MCF 10A (cell line): ENCODE measurements at places on chromosomes 16 and 17. TPM values are rescaled to one million over a fixed set of nuclear protein-coding genes. Genes with fewer than 3 reads are reported as not detected.

The ITGAE gene
- 23.8 and 26.6 TPM in 2 replicates for total RNA-seq

The CSH2 gene
- total RNA-seq, result not detected in 2 replicates

DNA sequence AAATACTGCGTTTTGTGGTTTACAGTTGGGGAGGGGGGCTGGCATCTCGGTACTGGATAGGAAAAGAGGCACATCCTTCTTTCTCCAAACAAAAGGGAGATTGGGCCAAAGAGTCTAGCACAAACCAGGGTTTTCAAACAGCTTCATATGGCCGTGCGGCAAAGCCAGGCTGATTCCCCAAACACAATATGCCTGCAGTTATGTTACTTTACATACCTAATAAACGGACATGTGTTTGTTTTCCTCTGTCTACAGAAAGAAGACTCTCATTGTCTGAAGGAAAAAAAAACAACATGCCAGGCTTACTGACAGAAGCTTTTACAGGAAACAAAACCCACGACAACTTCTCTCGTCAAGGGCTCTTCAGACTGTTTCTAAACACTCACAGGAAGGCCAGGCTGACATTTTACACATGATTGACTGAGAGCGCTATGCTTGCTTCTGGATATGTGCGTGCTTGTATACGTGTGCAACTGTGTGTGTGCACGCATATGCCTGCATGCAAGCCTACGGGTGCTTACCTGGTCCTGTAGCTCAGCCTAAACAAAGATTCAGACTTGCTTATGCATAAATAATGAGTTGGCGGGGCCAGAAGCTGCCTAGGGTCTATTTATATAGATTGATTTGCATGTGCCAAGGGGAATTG lies 461.0 kb upstream of the C16orf82 start:
- no peak for DNase-seq

DNA sequence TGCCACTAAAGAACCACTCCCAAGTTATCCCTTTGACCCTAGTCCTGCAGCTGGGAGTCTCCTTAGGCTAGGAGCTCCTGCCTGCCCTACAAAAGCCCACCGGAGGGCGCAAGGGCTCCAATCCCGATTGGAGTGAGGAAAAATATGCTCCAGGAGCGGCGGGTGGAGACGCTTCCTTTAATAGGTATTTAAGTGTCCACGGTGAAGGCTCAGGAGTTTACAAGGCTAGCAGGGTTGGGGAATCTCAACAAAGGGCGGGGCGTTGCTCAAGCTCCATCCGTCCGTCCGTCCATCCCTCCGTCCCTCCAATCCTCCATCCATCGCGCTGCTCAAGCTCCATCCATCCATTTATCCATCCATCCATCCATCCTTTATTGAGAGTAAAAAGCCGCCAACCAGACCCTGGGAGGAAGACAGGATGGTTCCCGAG lies 556 bp upstream of the SPNS1 start:
- peak; percentile 71 for DNase-seq

DNA sequence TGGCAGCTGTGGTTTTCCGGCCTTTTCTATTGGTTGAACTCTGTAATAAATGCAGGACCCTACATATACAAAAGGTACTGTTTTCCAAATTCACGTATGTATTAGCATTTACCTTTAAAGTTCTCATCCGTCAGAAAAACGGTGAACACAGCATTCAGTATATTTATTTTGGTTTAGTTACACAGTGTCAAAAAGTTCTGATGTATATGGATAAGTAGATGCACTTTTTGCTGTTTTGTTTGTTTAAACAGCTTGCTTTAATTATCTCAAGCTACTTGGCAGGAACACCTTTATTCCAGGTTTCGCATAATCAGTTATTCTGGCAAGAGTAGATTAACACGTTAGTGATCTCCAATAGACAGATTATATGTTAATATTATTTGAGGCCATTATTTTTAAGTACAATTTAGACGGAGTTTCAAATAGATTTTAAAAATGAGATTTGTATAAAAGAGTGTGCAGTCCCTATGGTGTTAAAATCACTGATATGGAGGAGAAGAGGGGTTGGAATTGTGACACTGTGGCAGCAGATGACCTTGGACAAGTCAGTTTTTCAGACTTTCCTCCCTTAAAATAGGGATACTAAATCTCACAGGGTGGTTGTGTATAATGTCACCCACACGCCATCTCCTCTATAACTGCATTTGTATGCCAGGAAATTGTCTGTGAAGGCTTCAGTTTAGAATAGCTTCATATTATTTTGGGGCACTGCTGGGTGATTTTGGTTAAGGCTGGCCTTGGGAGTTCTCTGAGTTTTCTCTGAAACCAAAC lies 2.1 kb downstream of the HERPUD1 start:
- no peak for DNase-seq

DNA sequence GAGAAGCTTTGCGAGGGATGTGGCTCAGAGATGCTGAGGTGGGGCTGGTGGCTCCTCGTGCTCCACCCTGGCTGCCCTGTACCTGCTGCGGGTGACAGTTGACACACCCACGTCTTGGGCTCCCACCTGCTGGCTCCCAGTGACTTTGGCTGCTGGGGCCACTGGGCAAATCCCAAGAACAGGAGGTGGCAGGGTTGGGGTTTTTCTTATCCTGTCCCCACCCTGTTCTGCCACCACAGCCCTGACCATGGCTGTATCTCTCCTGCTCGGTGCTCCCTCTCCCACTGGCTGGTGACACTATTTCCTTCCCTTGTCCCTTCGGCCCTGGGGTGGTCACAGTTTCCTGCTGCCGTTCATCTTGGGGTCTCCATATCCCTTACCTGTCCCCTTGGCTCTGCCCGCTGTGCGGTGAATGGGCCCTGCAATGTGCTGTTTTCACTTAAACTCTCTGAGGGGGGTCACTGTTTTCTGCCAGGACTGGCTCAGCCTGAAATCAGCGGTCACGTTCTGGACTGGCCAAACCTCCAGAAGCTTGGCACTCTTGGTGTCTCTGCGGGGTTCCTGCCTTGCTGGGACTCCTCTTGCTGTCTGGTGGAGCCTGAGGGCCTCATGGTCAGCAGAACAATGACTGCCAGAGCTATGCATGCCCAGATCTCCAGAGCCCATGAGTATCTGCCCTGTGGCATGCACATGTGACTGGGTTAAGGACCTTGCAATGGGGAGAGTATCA lies 144.2 kb downstream of the IRF8 start:
- DNase-seq, result no peak

GRCh38 chr16:53131363-53132071 lies 76.7 kb downstream of the CHD9 start:
- DNase-seq, result peak; percentile 65

DNA sequence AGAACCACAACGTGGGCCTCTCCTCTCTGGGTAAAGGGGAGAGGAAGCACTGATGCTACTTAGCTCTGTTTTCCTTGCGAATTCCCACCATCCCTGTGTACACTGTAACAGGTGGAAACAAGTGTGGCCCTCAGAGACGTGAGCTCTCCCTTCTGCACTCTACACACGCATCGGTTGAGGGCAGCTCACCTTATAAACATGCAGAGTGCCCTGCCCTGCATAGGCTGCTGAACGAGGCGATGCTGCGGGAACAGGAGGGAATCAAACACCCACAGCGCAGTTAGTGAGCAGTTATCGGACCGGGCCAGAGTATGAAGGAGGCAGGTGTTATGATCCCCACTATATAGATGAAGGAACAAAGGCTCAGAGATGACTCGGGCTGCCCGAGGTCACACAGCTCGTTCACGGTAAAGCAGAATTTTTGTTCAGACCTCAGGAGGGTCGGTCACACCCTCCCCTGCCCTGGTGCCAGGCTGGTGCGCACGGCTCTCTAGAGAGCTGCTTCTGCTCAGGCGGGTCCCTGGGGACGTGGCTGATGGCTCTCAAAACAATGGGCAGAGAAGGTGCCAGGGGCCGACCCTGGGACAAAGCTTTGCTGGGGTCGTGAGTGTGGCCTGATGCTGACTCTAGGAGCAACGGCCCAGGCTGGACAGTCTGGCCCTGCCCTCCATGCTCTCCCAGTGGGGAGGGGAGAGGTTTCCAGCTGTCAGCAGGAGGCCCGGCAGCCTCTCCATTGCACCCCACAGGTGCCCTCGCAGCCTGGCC lies 68.5 kb downstream of the RPH3AL start:
- no peak for DNase-seq

DNA sequence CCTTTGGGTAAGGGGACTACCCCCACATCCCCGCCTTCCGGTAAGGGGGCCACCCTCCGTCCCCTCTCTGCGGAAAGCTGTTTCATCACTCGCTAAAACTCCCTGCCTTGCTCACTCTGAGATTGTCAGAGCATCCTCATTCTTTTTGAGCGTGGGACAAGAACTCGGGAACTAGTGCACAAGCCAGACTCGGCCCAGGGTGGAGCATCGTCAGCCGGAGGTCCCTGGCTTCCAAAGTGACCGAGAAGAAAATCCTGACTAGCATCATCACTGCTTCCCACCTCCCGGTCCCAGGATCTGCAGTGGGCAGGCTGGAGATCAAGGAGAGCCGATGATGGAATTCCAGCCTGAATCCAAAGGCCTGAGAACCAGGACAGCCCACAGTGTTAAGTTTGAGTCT lies 380.3 kb downstream of the SEC14L1 start:
- DNase-seq, result no peak

GRCh38 chr17:33704856-33705255 lies 411.8 kb upstream of the ASIC2 start:
- no peak for DNase-seq

GRCh38 chr17:27469256-27469655 lies 13.0 kb downstream of the KSR1 start:
- no peak for DNase-seq

GRCh38 chr16:15576960-15577958 lies 65.7 kb downstream of the MARF1 start:
- DNase-seq, result peak; percentile 44

- DNase-seq, result no peak
Observed at GRCh38 chr17:81173052-81173761, 7.2 kb upstream of the AATK start.

- no peak for DNase-seq
Observed at GRCh38 chr16:11601425-11601824, 14.7 kb upstream of the LITAF start.

- no peak for DNase-seq
Observed at GRCh38 chr16:88453217-88453531, at the start of gene ZFPM1. Gene ZFPM1, plus strand, starts transcription at chr16:88453280. Its CDS starts 359 bp downstream, at chr16:88453639.

DNA sequence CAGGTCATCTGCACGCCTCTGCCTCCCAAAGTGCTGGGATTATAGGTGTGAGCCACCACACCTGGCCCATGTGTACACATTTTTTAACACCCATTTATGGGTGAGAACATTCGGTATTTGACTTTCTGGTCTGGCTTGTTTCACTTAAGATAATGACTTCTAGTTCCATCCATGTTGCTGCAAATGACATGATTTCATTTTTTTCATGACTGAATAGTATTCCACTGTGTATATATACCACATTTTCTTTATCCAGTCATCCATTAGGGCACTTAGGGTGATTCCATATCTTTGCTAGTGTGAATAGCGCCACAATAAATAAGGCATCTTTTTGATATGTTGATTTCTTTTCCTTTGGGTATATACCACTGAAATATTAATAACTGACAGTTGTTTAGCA lies 5.6 kb downstream of the ALOX12B start:
- DNase-seq, result no peak

GRCh38 chr17:76691379-76692191 lies 19.2 kb downstream of the MXRA7 start:
- no peak for DNase-seq

GRCh38 chr17:1947229-1947742 lies 77.8 kb downstream of the RTN4RL1 start:
- DNase-seq, result no peak

DNA sequence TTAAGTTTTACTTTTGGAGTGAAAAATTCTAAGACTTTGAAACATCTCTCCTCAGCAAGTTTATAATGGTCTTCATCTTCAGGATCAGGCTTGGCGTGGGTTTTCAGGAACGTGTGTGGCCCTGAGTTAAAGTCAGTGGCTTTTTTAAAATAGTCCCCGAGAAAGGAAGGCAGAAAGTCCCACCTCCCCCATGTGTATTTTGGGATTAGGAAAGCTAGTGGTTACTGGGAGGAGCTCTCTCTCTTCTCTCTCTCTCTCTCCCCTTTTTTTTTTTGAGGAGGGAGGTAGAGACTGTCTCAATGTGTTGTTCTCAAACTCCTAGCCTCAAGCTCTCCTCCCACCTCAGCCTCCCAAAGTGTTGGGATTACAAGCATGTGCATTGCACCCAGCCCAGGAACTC lies 213.2 kb downstream of the IRX3 start:
- no peak for DNase-seq

DNA sequence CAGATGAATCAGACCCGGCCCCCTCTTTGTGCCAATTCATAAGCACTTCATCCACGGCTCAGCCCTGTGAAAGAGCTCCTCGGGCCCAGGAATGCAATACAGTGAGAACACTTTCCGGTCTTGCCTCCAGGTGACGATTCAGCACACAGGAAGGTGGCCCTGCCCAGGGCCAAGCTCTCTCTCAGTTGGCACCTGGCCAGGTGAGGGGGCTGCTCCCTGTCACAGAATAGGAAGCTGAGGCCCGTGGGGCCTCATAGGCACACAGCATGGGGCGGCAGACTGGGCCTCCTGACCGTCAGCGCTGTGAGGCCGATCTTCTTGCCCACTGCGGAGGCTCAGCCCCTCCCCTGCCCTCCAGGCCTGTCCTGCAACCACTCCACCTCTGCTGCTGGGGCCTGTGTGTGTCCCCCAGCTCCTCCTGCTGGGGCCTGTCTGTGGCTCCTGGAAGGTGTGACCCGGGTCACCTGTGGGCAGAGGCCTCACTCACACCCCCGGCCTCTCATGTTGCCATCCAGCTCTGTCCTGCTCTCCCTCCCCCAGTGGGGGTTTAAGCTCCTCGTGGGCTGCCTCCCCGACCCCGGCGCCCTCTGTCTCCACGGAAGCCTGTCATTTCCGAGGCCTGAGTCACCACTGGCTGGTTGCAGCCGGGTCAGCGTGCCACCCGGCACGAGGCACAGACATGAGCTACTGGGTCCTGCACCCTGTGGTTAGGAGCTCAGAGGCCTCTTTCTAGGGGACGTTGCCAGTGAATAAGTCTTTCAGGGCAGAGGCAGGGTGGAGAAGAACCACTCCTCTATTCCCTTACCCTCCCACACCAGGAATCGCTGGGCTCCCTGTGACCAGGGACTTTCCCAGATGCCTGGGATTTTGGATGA lies 114.4 kb downstream of the SEC14L1 start:
- peak; percentile 94 for DNase-seq

GRCh38 chr16:52544703-52545102 lies 2.2 kb downstream of the TOX3 start:
- no peak for DNase-seq

GRCh38 chr17:62057696-62058095 lies 7.4 kb downstream of the MED13 start:
- no peak for DNase-seq

DNA sequence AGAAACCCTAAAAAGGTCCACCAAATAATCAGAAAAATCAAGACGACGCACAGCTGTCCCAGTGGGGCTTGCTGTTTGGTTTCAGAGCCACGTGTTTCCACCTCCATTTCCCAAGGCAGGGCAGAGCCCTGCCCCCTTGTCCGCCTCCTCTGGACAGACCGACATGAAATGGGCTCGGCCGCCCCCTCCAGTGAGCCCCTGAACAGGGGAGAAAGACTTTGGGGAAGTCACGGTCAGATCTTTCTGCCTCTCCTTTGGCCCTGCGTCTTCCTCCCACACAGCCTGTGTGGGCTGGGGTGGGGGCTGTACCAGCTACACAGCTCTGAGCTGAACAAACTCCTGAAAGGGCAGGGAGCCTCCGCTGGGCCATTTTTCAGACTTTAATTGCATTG lies 230.7 kb downstream of the ENGASE start:
- DNase-seq, result no peak

GRCh38 chr17:68576137-68576536 lies 25.0 kb downstream of the FAM20A start:
- no peak for DNase-seq
